ENCODE measurements at places on chromosomes 5 and 9.

- DNase-seq = peak; percentile 55
These were observed 52.2 kb downstream of the SGCD start for GRCh38 chr5:156379206-156379605.

DNA sequence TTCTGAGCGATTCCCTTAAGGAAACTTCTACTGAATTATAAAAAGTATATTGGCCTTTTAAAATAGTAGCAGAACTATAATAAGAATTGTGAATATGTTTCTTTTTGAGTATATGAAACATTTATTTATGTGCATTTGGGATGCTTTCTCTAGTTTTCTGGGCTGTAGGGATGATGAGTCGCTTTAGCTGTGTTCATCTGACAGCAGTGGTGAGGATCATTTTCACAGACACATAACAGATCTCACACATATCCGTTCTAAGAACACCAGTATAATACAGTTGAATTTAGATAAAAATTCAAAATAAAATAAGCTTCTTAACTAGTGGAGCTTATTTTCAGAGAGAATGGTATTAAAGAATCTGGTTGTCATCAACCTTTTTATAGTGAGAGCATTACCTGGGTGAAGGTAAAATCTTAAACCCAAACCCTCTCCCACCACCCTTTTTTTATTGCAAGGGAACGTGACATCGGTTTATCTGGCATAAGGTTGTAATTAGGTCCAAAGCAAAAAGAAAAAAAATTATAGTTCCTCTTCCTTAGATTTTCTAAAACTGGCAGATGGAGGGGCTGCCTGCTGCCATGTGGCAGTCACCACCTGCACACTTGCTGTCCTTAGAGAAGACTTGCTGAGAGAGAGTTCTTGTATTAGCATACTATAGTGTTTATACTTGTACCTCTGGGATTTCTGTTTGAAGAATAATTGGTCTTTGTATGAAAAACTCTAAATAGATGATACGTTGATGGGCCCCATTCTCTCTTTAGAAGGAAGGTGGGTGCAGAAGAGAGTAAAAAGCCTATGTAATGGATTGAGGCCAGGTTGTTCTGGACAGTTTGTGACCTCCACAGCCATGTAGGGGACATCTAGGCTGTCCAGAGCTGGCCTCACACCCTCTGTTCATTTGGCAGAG, 86.8 kb downstream of the CAMK4 start:
- DNase-seq = no peak

DNA sequence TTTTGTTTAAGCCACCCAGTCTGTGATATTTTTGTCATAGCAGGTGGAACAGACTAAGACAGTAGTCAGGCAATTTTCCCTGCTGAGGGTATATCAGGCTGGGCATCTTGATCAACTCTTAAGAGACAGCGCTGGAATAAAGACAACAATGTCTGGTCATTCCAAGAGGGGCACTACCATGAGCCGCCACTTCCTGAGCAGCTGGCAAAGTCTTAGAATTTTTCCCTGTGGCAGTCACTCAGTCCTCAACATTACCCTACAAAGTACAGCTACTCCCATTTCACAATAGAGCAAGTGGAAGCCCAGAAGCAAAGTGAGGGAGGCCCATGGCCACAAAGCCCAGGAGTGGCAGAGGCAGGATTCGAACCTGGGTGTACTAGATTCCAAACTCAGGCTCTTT, 74.8 kb downstream of the SH3PXD2B start:
- no peak for DNase-seq

- DNase-seq = no peak
These were observed 94.2 kb downstream of the MUSK start for GRCh38 chr9:110762783-110763182.

DNA sequence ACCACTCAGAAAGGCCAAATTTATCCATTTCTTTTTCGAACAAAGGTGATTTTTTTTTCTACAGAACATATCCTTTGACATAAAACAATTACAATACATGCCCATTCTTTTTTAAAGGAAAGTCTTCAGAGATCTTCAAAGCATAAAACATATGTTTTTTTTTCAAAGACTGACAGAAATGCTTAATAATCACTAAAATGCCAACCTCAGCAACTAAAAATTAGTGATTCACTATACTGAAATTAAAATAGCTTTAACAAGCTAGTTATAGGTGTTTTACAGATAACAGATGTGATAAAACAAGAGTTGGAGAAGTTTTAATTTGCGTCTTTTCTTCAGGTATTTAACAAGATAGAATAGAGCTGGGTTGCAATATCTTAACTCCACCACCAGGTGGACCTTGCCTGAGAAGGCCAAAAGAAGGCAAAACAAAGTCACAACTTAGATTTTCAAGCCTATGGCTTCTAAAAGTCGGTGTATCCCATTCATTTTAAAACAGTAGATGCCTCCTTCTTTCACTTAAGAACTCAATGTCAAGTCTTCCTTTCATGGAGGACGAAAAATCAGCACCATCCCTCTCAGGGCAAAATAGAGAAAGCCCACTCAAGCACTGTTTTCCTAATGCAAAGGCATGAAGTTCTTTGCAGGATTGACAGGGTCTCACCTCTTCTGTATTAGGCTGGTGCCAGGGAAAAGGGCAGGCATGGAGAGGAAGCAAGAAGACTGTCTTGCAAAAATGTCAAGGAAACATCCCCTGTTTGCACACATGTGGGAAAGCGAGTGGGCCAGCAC, 31.1 kb upstream of the CPLX2 start:
- DNase-seq = peak; percentile 42

- DNase-seq = no peak
These were observed 555.3 kb upstream of the ARRDC3 start for GRCh38 chr5:91938441-91938840.

- peak; percentile 62 for DNase-seq
These were observed 5.6 kb upstream of the PURA start for GRCh38 chr5:140108093-140109017.

GRCh38 chr5:145158730-145159129, 676.4 kb downstream of the PRELID2 start:
- no peak for DNase-seq

GRCh38 chr5:160774666-160775315, 77.2 kb downstream of the ATP10B start:
- DNase-seq = no peak

DNA sequence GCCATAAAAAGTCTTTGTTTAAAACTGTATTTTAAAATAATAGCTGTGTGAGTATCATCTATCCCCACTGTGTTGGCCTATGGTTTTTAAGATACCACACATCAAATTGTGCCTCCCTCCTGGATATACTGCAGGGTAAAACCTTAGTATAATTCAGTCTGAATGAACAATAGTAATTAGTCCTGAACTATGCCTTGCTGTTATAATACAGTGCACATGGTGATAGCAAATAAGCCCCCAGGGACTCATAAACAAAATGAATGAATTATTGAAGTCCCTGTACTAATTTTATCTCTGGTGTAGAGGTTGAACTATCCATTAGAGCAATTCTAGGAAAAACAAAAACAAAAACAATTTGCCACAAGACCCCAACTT, 142.7 kb upstream of the ADAMTSL1 start:
- no peak for DNase-seq

DNA sequence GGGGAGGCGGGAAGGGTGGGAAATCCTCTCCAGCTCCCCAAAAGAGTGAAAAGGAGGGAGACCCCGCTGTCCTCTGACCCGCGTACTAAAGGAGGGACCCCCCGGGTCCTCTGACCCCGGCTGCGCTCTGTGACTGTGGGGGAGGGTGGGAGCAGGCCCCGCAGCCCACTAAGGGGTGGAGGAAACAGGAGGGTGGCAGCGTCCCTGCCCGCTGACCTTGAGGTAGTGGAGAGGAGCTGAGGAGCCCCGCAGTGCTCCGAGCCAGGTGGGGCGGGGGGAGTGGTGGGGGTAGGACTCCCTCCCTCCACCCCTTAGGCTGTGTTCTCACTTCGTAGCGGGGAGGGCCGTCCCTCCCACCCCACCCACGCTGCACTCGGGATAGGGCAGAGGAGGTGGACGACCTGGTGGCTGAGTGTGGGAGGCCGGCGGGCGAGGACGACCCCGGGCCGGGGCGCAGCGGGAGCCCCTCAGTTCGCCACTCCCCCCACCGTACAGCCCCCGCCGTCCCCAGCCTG, 449 bp upstream of the ADCY2 start:
- DNase-seq = no peak

DNA sequence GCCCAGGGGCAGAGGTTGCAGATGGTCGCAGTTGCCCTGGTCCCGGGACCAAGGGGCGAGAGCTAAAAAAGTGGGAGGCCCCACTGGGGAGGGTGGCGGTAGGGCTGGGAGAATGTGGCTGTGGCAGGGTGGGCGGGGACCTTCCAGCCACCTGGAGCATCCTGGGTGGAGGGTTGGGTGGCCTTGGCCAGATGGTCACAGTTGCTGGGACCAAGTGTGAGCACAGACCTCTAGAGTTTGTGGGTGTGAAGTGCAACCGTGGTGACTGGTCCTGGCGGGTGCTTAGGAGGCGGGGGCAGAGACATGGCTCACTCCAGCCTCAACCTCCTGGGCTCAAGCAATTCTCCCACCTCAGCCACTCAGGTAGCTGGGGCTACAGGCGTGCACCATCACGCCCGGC, 5.7 kb upstream of the TRAF2 start:
- no peak for DNase-seq

Data from bronchial epithelial cell (primary cell).